ENCODE measurements at places on chromosomes 2 and 18. TPM values are rescaled to one million over a fixed set of nuclear protein-coding genes. Genes with fewer than 3 reads are reported as not detected.

GRCh38 chr2:96679848-96680247, 37.3 kb downstream of the FER1L5 start:
- no peaks in the 10 kb centered on the region for H3K27me3 ChIP-seq
- H3K36me3 ChIP-seq, result no peaks in the 10 kb centered on the region
- no peaks in the 10 kb centered on the region for H3K4me1 ChIP-seq
- no peak overlapping the region for H3K4me3 ChIP-seq

- H3K27me3 ChIP-seq, result no peaks in the 10 kb centered on the region
- H3K4me3 ChIP-seq, result no peak overlapping the region
- H3K36me3 ChIP-seq, result peaks cover 3% of the 10 kb centered on the region
- DNase-seq, result no peak
- H3K4me1 ChIP-seq, result peaks cover 11% of the 10 kb centered on the region
Measured at GRCh38 chr2:189569295-189569910, 11.2 kb downstream of the SLC40A1 start.

- no peak overlapping the region for H3K27ac ChIP-seq
- no peaks in the 10 kb centered on the region for H3K27me3 ChIP-seq
- H3K36me3 ChIP-seq, result no peaks in the 10 kb centered on the region
- no peaks in the 10 kb centered on the region for H3K4me1 ChIP-seq
Measured at GRCh38 chr2:8138923-8139667, 542.8 kb upstream of the ID2 start.

Gene PLA2R1
- not detected for polyA plus RNA-seq

DNA sequence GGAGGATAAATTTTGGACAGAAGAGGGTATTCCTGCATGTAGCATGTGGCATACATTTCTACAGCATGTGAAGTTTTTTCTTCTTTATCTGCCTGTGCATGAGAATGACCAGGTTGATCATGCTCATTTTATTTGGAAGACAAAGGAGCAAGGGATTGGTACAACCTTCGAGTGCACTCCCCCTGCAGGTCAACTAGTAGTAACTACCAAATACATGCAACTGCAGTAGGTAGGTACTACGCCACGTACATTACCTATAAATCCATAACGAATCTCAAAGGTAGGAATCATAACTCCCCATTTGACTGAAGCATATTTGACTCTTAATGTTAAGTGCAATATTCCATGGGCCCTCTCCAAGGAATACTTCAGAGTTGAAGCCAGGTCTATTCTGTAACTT, 763.9 kb downstream of the TSN start:
- H3K27me3 ChIP-seq, result no peaks in the 10 kb centered on the region
- no peaks in the 10 kb centered on the region for H3K36me3 ChIP-seq
- no peak overlapping the region for H3K27ac ChIP-seq
- DNase-seq, result no peak

DNA sequence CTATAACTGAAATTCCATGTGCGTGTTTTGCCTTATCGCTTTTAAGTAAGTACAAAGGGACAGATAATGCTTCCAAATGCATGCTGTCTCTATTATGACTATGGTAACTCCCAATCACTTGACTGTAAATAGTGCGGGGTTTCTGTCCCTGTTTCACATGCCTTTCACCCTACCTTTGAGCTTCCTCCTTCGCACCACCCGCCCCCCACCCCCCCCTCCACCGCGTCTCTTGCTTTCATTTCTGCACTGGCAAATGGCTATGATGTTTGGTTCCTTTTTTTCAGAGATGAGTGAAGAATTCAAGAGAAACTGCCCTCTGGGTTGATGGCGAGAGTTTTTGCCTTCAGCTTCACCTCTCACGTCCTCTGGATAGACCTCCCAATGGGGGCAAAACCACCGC, 25.0 kb upstream of the SPP2 start:
- H3K27me3 ChIP-seq, result no peaks in the 10 kb centered on the region
- peak overlapping the region; percentile 72 for H3K4me3 ChIP-seq
- DNase-seq, result no peak
- no peaks in the 10 kb centered on the region for H3K36me3 ChIP-seq

- no peaks in the 10 kb centered on the region for H3K4me1 ChIP-seq
- H3K27me3 ChIP-seq, result no peaks in the 10 kb centered on the region
- no peaks in the 10 kb centered on the region for H3K36me3 ChIP-seq
- H3K27ac ChIP-seq, result no peak overlapping the region
- no peak for DNase-seq
Measured at GRCh38 chr18:6811816-6812215, 82.3 kb downstream of the ARHGAP28 start.

Gene PLEKHH2
- not detected for polyA plus RNA-seq

DNA sequence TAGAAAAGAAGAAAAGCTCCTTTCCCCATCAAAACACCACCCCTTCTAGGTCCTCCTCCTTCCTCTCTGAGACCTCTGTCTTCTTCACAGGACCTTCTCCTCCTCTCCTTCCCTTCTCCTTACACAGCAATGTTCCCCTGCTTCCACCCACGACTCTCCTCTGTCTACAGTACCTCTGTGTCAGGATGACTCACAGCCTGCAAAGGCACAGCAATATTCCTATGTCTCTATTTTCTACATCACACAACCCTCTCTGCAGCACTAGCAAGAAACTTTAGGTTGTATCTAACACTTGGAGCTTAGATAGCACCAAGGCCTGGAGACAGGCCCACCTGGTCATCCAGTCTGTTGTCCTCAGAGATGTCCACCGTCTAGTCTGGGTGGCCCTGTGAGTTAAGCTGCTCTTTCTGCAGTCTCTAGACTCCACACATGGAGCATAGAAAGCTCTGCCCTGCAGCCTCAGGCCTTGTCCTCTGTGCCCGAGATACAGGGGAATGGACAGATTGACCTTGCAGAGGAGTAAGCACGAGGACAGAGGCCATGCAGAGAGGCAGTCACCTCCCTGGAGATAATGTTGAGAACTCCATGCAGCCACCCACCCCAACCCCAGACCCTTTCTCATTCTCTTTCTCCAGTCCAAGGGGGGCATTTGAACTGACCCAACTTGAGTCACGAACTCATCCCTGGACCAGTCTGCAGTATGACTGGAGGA, 212.0 kb downstream of the TNS1 start:
- H3K36me3 ChIP-seq, result no peaks in the 10 kb centered on the region
- H3K27me3 ChIP-seq, result no peaks in the 10 kb centered on the region

DNA sequence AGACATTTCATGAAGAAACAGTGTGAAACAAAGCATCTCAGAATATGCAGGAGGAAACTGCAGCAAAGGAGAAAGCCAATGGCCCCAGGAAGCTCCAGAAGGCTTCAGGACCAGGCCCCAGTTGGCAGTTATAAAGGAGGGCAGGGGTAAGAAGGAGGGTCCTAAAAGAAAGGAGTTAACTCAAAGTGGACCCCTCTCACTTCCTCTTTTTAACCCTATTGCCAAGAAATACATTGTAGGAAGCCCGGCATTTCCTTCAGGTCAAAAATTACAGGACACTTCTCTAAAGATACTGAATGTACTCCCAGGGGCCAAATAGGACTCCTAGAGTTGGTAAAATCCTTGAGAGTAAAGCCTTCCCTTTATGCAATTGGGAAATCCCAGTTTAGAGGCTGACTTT, 77.1 kb upstream of the TGFA start:
- H3K27me3 ChIP-seq, result no peaks in the 10 kb centered on the region
- DNase-seq, result no peak
- H3K4me3 ChIP-seq, result no peak overlapping the region
- no peaks in the 10 kb centered on the region for H3K36me3 ChIP-seq
- no peaks in the 10 kb centered on the region for H3K4me1 ChIP-seq

DNA sequence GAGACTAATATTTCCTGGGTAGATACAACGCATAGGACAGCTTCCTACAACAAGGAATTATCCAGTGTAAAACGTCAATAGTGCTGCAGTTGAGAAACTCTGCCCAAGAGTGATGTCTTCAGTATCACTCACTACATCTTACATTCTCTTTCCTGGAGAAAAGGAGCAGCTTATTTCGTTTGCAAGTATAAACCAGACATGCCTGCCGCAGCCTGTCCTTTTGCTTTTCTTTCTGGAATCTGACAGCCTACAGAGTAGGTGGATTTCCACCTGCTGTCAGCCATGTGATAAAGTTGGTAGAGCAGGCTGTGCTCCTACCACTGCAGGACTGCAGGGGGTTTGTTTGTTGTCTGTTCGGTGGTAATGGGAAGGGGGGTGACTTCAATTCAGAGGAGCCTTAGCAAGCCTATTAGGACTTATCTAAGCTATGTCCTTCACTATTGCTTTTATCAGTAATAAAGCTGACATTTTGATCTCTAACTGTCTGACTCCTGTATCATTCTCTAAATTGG, 439.1 kb downstream of the GRB14 start:
- H3K4me1 ChIP-seq, result no peaks in the 10 kb centered on the region
- H3K36me3 ChIP-seq, result no peaks in the 10 kb centered on the region
- no peaks in the 10 kb centered on the region for H3K27me3 ChIP-seq
- DNase-seq, result no peak
- no peak overlapping the region for H3K27ac ChIP-seq
- H3K4me3 ChIP-seq, result no peak overlapping the region

DNA sequence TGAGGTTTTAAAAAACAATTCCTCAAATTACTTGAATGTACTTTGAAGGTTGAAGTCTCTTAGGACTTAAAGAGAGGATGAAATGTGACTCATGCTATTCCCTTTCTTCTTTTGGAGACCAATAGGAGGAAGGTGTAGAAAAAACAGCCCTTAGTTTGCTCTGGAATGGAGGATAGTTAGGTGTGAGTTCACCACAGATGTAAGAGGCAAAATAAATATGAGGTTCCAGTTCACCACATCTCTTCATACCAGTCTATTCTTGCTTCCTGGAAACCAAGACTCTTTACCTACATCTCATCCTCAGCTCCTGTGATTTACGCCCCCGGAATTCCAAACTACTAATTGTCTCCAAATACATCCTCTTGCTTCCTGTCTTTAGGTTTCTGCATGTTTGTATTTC, 77.5 kb upstream of the TTC21B start:
- H3K27me3 ChIP-seq, result no peaks in the 10 kb centered on the region
- H3K4me1 ChIP-seq, result no peaks in the 10 kb centered on the region
- no peak overlapping the region for H3K4me3 ChIP-seq
- H3K36me3 ChIP-seq, result no peaks in the 10 kb centered on the region

Gene KCNG3
- not detected for polyA plus RNA-seq

Gene SLC19A3
- not detected for polyA plus RNA-seq
